ENCODE measurements at places on chromosomes 3 and 15. TPM values are rescaled to one million over a fixed set of nuclear protein-coding genes. Genes with fewer than 3 reads are reported as not detected.

Gene XYLB
- total RNA-seq = 7.9 TPM

Gene MNS1
- 0.68 TPM for total RNA-seq

Gene SCAANT1
- 1.3 TPM for total RNA-seq

Gene IMPG2
- 0.14 TPM for total RNA-seq

Gene SYNPR
- total RNA-seq = not detected

Gene ZSCAN29
- total RNA-seq = 24.9 TPM

Gene EPHB1
- total RNA-seq = 3.4 TPM

Gene SLC9C1
- not detected for total RNA-seq

Gene SAXO2
- 0.83 TPM for total RNA-seq

Gene APBA2
- 9.4 TPM for total RNA-seq

Gene CKMT1B
- total RNA-seq = 0.31 TPM

Gene PYDC2
- not detected for total RNA-seq

Gene JMJD7
- 16.8 TPM for total RNA-seq

- no peak for DNase-seq
- no peak overlapping the region for H3K27ac ChIP-seq
- no peaks in the 10 kb centered on the region for H3K36me3 ChIP-seq
- H3K27me3 ChIP-seq = no peaks in the 10 kb centered on the region
- no peak overlapping the region for H3K4me3 ChIP-seq
Observed at GRCh38 chr3:138691351-138691750, 82.8 kb downstream of the FAIM start.

- H3K4me1 ChIP-seq = peaks cover 18% of the 10 kb centered on the region
- H3K4me3 ChIP-seq = no peak within 1 kb of the TSS
- H3K27me3 ChIP-seq = no peaks in the 10 kb centered on the region
- no peaks in the 10 kb centered on the region for H3K36me3 ChIP-seq
Observed at GRCh38 chr3:50617096-50617791, at the start of gene MAPKAPK3. Gene MAPKAPK3 (plus strand): TSS chr3:50617151. CDS start chr3:50617566, 415 bp downstream.

- peak overlapping the region; percentile 43 for H3K27ac ChIP-seq
- peaks cover 43% of the 10 kb centered on the region for H3K4me1 ChIP-seq
- H3K4me3 ChIP-seq = no peak overlapping the region
- H3K36me3 ChIP-seq = peaks cover 6% of the 10 kb centered on the region
Observed at GRCh38 chr3:42780892-42781700, 8.0 kb upstream of the CCDC13 start.

- no peak overlapping the region for H3K4me3 ChIP-seq
- DNase-seq = no peak
- H3K4me1 ChIP-seq = peaks cover 4% of the 10 kb centered on the region
- H3K27me3 ChIP-seq = no peaks in the 10 kb centered on the region
Observed at GRCh38 chr3:112046599-112046998, 12.1 kb downstream of the TMPRSS7 start.

DNA sequence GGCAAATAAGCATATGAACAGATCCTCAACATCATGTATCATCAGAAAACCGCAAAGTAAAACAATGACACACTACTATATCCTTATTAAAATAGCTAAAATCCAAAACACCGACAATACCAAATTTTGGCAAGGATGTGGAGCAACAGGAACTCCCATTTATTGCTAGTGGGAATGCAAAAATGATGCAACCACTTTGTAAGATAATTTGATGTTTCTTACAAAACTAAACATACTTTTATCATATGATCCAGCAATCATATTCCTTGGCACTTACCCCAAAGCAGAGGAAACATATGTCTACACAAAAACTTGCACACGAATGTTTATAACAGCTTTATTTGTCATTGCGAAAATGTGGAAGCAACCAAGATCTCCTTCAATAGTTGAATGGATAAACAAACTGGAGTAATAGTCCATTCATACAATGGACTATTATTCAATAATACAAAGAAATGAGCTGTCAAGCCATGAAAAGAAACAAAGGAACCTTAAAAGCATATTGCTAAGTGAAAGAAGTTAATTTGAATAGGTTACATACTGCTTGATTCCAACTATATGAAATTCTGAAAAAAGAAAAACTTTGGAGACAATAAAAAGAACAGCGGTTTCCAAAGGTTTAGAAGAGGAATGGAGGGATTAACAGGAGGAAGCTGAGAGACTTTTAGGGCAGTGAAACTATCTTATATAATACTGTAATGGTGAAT lies 172.0 kb downstream of the VPS13C start:
- no peak overlapping the region for H3K4me3 ChIP-seq
- H3K27me3 ChIP-seq = no peaks in the 10 kb centered on the region
- no peak overlapping the region for H3K27ac ChIP-seq
- DNase-seq = no peak

DNA sequence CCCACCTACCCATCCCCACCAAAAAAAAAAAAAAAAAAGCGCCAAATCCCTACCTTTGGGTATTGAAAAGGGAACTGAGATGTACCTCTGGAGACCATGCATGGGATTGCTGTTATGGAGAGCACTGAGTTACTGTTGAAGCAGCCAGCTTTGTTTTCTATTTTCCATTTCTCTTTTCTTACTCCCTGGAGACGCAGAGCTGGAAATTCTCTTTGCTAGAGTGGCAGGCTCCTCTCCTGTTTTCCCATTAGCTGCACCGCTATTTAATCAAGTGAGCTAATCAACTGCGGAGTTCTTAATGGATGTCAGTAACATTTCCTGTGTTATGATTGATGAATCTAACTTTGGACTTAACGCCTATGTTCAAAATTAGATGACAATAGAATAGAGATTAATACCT lies 136.1 kb upstream of the LMCD1 start:
- no peak overlapping the region for H3K4me3 ChIP-seq
- no peaks in the 10 kb centered on the region for H3K36me3 ChIP-seq
- DNase-seq = no peak
- no peak overlapping the region for H3K27ac ChIP-seq
- no peaks in the 10 kb centered on the region for H3K4me1 ChIP-seq

- no peaks in the 10 kb centered on the region for H3K4me1 ChIP-seq
- H3K27me3 ChIP-seq = peaks cover 6% of the 10 kb centered on the region
- H3K36me3 ChIP-seq = no peaks in the 10 kb centered on the region
Observed at GRCh38 chr3:46447228-46447985, 17.3 kb downstream of the LTF start.

DNA sequence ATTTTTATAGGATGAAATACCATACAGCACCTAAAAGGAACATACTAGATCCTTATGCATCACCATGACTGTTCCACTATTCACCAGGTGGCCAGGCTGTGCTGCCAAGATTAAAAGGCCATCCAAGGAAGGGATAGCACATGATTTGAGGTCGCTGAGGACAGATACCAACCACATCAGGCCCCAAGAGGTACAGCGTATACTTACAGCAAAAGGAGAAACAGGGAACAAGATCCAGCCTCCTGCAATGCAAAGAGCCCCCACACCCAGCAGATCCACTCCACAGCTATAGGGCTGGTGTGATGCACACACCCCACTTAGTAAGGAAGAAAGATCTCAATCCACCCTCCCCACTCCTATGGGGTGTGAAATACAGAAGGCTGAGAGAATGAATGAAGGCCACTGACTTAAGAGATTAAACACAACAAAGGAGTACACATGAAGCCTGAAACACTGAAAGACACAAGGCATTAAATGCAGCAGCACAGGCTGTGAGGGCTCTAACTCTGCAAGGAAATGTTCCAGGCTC lies 32.0 kb upstream of the ZNF445 start:
- DNase-seq = peak; percentile 5
- H3K27me3 ChIP-seq = no peaks in the 10 kb centered on the region
- H3K4me3 ChIP-seq = no peak overlapping the region

- DNase-seq = no peak
- H3K4me1 ChIP-seq = no peaks in the 10 kb centered on the region
- H3K27me3 ChIP-seq = no peaks in the 10 kb centered on the region
- H3K4me3 ChIP-seq = no peak overlapping the region
- H3K36me3 ChIP-seq = no peaks in the 10 kb centered on the region
Observed at GRCh38 chr3:43366481-43366880, 80.1 kb downstream of the SNRK start.

DNA sequence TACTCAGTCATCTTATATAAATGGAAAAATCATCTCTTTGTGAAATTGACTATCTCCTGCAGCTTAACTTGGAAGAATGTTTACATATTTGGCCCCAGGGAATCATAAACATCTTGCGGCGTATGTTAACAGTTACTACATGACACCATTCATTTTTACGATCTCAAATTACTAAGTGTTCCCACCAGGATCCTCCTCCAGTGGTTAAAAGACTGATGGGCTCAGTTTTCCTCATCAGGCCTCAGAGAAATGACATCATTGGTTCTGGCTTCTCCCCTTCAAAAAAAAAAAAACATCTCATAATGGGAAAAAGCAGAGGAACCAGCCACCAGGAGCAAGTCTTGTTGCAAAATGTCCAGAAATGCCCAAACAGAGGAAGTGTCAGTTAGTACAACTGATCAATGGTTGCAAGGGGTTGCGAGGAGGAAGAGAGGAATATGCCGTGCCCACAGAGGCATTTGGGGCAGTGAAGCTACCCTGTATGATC lies 70.5 kb upstream of the LIPC start:
- no peak for DNase-seq
- no peak overlapping the region for H3K27ac ChIP-seq
- no peaks in the 10 kb centered on the region for H3K4me1 ChIP-seq
- H3K27me3 ChIP-seq = no peaks in the 10 kb centered on the region

DNA sequence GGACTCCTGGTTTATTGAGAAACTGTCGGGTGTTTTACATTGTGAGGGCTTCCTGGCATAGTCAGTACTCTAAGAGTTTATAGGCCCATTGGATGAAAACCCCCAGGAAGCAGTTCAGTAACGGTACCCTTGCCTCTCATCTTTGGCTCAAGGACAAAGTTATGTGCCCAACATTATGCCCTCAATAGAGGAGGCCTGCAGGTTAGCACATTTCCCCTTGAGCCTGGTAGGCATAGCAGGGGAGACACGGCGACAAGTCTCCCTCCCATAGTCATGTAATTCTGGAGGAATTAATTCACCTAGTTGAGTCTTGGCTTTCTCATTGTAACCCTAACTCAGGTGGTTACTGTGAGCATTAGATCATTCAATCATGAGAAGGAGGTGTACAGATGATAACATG lies 60.5 kb downstream of the GHSR start:
- no peak for DNase-seq
- no peaks in the 10 kb centered on the region for H3K36me3 ChIP-seq
- H3K4me3 ChIP-seq = no peak overlapping the region
- no peaks in the 10 kb centered on the region for H3K4me1 ChIP-seq

DNA sequence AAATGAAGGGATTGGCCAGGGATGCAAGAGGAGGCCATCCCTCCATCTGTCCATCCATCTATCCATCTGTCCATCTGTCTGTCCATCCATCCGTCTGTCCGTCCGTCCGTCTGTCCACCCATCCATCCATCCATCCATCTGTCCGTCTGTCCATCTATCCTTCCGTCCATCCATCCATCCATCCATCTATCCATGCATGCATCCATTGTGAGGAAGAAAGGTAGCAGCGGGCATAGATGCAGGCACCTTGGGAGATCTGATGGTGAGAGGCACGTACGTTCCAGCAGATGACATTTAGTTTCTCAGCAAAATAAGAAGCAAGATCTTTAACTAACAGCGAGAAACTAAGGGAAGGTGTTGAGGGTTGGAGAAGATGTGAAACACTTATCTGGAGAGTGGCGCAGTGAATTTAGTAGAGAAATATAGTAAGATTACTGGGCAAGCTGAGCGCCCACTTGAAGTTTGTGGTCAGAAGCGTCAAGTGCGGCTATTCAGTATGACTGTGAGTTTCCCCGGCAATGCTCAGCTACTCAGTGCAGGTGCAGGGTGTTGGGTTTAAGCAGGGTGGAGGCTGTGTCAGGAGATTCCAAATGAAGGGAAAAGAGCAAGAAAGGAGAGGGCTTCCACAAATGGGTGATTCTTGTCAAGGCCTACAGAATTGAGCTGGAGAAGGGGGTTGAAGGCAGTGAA lies 22.4 kb upstream of the SRP14 start:
- peak; percentile 1 for DNase-seq
- H3K36me3 ChIP-seq = no peaks in the 10 kb centered on the region
- H3K27me3 ChIP-seq = no peaks in the 10 kb centered on the region
- no peak overlapping the region for H3K27ac ChIP-seq
- no peak overlapping the region for H3K4me3 ChIP-seq
- H3K4me1 ChIP-seq = peaks cover 3% of the 10 kb centered on the region

GRCh38 chr15:32106401-32107381 lies 76.4 kb downstream of the CHRNA7 start:
- H3K4me1 ChIP-seq = no peaks in the 10 kb centered on the region
- H3K36me3 ChIP-seq = no peaks in the 10 kb centered on the region
- DNase-seq = no peak
- H3K27ac ChIP-seq = no peak overlapping the region
- no peak overlapping the region for H3K4me3 ChIP-seq

DNA sequence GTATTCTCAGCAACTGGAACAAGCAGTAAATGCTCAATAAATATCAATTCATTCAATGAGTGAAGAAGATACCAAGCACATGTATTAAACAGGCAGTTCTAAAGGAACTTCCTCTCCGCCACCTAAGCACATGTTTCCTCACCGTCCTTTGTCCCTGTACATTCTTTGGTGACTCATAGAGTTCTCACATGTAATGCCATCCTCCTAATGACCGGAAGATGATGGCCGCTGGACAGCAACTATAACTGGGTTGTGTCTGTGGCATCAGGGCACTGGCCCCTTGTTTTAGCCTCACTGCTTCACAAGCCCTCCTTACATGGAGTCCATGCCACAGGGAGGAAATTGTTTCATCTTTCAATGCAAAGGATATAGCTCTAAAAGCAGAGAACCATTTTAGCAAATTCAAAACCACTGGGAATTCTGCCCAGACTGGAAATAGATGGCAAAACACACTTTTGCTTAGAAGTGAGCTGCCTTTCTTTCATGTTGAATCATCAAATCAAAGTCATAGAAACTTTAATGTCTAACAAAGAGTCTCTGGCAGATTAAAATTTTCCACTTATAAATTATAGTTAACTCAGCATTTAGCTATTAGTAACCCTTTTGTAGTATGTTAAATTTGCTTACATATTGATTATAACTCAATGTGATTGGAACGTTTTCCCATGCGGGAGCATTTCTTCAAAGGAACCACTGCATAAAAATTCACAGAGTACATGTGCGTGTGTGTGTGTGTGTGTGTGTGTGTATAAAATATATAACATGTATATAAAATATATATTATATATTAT lies 74.1 kb downstream of the GAP43 start:
- no peaks in the 10 kb centered on the region for H3K36me3 ChIP-seq
- no peak overlapping the region for H3K4me3 ChIP-seq
- no peaks in the 10 kb centered on the region for H3K27me3 ChIP-seq
- DNase-seq = peak; percentile 34
- no peak overlapping the region for H3K27ac ChIP-seq
- H3K4me1 ChIP-seq = no peaks in the 10 kb centered on the region

GRCh38 chr3:59899061-59899460 lies 849.2 kb upstream of the CFAP20DC start:
- DNase-seq = no peak
- H3K4me1 ChIP-seq = no peaks in the 10 kb centered on the region
- H3K36me3 ChIP-seq = no peaks in the 10 kb centered on the region
- no peak overlapping the region for H3K27ac ChIP-seq

- no peak overlapping the region for H3K27ac ChIP-seq
- no peak for DNase-seq
- no peak overlapping the region for H3K4me3 ChIP-seq
- no peaks in the 10 kb centered on the region for H3K27me3 ChIP-seq
Observed at GRCh38 chr3:148074946-148075345, 622.8 kb upstream of the AGTR1 start.

Measured in adrenal gland (tissue), 19 donors.